Activated T-cell treated with anti-CD3 and anti-CD28 coated beads, Interleukin-2, amount 50 U/mL, for 1 hour (primary cell): ENCODE measurements at places on chromosomes 11 and 22.
A peak's percentile ranks its signal among the peaks of the same experiment; 100 is the strongest.

GRCh38 chr11:45906096-45906682, 882 bp downstream of the FREY1 start:
- DNase-seq, result no peak

- no peak for DNase-seq
These were observed 202.4 kb upstream of the PDGFD start for GRCh38 chr11:104366321-104366734.

GRCh38 chr11:113363996-113364641, 23.5 kb upstream of the ANKK1 start:
- DNase-seq, result no peak

- no peak for DNase-seq
These were observed 47.3 kb downstream of the NEU3 start for GRCh38 chr11:75035911-75036565.

DNA sequence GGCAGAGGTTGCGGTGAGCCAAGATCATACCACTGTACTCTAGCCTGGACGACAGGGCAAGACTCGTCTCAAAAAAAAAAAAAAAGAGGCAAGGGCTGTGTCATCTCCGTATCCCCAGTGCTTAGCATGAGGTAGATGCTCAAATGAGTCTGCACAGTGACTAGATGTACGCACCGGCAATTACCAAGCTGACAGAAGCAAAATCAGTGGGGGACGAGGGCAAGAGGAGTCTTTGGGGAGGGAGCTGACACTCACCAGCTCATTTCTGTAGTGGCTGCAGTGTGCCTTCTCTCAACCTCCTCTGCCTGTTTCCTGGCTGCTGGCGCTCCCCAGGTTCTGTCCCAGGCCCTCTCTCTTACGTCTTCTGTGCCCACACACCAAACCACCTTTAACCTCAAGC, 69.9 kb downstream of the PACSIN2 start:
- no peak for DNase-seq

DNA sequence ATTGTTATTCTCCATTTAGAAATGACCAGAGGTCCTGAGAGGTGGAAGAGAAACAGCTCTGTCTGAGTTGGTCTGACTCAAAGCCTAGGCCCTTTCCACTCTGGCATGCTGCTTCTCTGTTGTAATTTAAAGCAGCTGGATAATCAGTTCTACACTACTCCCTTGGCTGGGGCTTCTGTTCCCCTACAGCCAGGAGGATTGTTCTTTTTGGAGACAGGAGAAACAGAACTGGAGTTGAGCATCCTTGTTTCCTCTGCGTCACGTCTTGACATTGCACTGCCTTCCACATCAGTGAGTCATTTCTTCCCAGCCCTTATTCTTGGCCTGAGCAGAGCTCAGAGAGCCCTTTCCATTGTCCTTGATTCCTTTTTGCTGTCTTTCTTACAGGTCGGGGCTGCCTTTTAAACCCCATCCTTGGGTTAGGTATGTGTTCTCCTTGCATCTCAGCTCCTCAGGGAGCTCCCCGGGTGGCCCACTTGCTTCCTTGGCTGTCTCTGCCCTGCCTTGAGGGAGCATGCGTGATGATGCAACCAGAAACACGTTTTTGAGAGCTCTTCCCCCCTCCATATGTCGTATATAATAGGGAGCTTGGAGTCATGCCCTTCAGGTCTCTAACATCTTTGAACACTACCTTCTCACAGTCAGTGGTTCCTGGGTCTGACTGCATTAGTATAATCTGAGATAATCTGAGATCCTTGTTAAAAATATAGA, 35.7 kb downstream of the CYB5R2 start:
- no peak for DNase-seq

GRCh38 chr11:9133956-9134355, 42.6 kb upstream of the SCUBE2 start:
- no peak for DNase-seq

DNA sequence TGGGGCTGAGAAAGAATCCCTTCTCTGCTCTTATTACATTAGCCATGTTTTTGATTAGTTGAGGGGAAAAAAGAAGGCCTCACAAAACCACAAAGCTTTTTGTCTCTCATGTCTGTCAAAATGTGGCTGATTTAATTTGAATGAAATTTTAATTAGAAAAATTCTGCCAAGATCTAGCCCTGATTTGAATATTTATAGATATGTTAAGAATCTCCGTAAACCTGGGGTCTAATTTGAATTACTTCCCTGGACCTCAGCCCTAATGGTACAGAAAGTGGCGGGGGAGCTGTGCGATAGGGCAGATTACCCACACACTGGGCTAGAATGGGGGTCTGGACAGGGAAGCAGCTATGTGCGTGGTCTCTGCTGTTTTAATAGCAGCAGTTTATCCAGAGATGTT, 141.3 kb upstream of the TTC12 start:
- DNase-seq, result no peak

GRCh38 chr11:61293867-61294716, 1.0 kb downstream of the VWCE start:
- peak; percentile 32 for DNase-seq

DNA sequence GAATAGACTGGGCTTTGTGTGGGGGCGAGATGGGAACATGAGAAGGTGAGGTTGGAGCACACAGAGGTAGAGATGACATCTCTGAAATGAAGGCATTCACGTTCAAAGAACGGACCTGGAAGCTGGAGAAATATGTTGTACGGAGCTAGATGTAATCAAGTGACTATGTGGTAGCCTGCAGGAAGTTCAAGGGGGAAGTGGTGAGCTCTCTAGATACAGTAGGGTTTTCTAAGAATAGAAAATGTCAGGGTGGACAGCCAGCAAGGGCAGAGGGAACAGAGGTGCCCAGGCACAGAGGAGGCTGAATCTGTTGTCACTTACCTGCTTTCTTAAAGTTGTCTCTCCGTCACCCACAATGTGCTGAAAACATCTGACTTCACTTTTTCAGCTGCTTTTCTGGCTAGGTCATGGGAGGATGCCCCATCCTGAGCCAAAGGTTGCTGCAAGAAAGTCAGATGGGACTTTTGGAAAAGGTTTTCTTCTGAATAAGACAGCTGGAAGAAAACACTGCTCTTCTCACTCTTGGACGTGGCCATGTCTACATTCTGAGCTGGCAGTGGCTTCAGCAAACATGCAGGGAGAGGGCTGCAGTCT, 171.5 kb upstream of the B3GAT1 start:
- DNase-seq, result no peak

DNA sequence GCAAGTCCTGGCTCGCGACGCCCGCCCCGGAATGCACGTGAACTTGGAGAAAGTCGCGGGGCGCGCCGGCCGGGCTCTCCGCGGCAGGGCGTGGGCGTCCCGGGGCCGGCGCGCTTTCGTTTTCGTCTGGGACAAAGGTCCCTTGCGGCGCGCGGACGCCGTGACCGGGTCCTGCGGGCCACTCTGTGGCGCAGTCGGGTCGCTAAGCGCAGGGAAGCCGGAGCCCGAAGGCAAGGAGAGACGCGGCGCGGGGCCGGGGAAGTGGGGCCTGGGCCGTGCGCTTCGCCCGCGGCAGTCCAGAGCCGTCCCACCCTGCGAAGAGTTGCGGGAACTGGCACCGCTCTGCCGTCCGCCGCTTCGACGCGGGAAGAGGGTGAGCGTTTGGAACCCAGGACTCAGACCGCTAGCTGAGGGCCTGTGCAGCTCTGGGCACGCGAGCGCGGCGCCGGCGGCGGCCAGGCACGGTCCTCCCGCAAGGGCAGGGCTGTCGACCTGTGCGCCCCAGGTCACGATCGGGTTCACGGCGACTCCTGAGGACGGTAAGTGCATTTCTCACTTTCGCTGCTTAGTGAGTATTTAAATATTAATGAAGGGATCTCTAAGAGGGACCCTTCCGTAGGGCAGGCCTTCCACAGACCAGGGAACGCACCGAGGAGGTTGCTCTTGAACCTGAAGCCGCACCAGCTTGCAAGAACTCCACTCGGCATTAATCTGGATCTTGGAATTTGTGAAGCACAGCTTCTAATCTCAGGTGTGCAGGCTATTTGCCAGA, 78.0 kb upstream of the PPARA start:
- DNase-seq, result peak; percentile 47

- no peak for DNase-seq
These were observed 16.6 kb downstream of the SLC43A3 start for GRCh38 chr11:57410287-57410686.

- no peak for DNase-seq
These were observed 5.0 kb downstream of the UQCR10 start for GRCh38 chr22:29772170-29772641.

GRCh38 chr11:109728056-109728455, 306.1 kb downstream of the C11orf87 start:
- no peak for DNase-seq

DNA sequence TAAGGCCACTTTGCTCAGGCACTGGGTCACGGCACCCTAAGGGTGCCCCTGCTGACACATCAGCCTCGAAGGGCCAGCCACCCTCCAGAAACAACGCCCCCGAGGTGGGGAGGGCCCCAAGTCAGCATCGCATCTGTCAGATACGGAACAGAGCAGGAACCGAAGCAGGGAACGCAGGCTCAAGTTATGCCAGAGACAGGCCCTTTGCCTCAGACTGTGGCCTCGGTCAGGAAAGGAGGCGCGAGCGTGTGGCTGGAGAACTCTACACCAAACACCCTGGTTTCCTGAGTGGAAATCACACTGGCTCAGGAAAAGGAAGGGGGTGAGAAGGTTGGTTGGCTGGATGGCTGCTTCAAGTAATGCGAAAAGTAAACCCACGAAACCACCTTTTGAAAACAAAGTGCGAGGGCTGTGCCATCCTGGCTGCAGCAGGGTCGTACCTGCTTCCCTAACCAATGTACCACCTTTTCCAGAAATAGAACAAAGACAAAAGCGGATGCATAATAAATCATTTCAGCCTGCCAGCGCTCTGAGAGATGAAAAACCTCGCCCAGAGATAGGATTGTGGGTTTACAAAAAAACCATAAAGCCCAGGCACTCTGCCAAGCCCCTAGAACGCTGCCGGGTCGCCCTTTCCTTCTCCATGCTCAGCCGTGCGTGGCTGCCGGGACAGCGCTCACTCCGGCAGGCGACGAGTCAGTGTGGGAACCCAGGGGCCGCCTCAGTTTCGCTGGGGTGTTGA, 38.6 kb downstream of the TRMU start:
- DNase-seq, result peak; percentile 36

GRCh38 chr11:62004473-62004872, 37.0 kb upstream of the FTH1 start:
- no peak for DNase-seq

DNA sequence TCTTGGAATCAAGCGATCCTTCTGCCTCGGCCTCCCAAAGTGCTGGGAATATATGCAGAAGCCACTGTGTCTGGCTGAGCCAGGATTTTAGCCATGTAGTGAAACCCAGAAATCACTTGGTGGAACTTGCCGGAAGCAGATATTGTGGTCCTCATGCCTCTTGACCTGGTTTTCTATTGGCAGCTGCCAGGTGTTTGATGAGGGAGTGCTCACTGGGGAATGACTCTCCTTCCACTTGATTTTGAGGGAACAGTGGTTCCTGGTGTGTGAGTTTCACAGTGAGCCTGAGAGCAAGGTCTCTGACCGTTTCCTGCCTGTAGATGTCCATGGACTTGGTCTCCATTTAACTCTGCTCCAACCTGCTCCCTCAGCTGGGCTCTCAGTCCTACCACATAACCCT, 34.7 kb upstream of the ELF5 start:
- DNase-seq, result no peak

DNA sequence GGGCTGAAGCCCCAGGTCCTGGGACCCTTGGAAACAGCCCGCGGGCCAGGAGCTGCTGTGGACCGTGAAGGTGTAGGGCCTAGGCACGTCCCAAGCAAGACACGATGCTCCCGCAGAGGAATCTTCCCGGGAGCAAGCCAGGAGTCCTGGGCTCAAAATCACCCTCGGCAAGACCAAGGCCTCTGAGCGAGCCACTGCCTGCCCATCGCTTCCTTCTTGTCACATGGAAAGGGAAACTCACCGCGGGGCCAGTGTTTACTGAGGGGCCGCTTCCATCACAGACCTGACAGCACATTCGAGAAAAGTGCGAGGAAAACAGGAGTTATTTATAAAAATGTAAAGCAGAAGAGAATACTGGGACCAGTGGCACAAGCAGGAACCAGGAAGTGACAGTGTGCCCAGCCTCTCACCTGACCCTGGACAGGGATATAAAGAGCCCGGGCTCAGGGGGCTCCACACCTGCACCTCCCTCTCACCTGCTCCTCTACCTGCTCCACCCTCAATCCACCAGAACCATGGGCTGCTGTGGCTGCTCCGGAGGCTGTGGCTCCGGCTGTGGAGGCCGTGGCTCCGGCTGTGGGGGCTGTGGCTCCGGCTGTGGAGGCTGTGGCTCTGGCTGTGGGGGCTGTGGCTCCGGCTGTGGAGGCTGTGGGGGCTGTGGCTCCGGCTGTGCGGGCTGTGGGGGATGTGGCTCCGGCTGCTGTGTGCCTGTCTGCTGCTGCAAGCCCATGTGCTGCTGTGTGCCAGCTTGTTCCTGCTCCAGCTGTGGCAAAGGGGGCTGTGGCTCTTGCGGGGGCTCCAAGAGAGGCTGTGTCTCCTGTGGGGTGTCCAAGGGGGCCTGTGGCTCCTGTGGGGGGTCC, at the start of gene KRTAP5-5:
Gene KRTAP5-5 (plus strand): TSS at position 450 of the 860 bp plus-strand sequence. CDS start 66 bp downstream, at position 516.
- DNase-seq, result no peak

- DNase-seq, result no peak
These were observed 373.6 kb upstream of the DDI1 start for GRCh38 chr11:103662880-103663279.

GRCh38 chr11:23317816-23318215, 457.5 kb upstream of the CCDC179 start:
- no peak for DNase-seq

GRCh38 chr22:30927806-30928205, 40.8 kb downstream of the MORC2 start:
- DNase-seq, result no peak

GRCh38 chr11:96157517-96157873, 185.5 kb downstream of the MAML2 start:
- no peak for DNase-seq

- DNase-seq, result peak; percentile 96
These were observed at the start of the genes GNB1L and RTL10 for GRCh38 chr22:19854778-19855503. Gene GNB1L, minus strand, starts transcription at chr22:19854874. Its CDS starts 33,519 bp downstream, at chr22:19821355. Gene RTL10, minus strand, starts transcription at chr22:19854874. Its CDS starts 2,613 bp downstream, at chr22:19852261.
